ENCODE measurements at places on chromosomes 6 and 20.

GRCh38 chr20:1215386-1216170, 10.3 kb upstream of the RAD21L1 start:
- DNase-seq: no peak

DNA sequence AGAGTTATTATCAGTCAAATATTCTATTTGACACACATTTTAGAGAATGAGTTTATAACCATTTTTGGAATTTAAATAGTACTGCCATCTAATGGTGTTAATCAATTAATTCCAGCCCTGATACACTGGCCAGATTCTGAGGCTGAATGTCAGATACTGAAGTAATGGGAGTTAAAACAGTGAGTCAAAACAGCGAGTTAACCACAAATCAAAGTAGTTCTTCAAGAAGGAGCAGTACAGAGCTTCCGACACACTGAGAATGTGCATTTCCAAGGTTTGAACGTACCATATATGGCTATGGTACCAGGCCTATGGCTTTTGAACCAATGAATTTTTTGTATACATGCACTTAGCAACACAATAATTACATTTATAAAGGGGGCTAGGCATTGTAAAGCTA, 11.3 kb upstream of the CEP43 start:
- no peak for DNase-seq

DNA sequence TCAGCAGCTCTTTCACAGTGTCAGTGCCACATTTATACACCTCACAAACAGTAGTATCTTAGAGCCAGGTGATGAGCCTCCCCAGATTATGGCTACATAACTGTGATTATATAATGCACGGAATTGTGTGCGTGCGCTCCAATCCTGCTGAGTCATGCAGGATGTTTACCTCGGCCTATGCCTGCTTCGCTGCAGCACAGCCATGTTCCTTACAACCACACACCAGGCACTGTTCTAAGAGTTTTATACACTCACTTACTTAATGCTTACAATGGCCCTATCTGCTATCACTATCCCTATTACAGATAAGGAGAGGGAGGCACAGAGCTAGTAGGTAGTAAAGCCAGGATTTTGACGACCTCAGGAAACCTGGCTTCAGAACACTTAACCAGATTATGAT, 7.3 kb downstream of the ZKSCAN3 start:
- no peak for DNase-seq

- DNase-seq: no peak
These were observed 58.7 kb upstream of the SLC2A12 start for GRCh38 chr6:134111062-134111677.

- DNase-seq: no peak
These were observed 132.7 kb downstream of the TSHZ2 start for GRCh38 chr20:53104884-53105283.

- no peak for DNase-seq
These were observed 11.0 kb downstream of the HRH3 start for GRCh38 chr20:62208795-62209755.

GRCh38 chr6:40285996-40286395, 301.2 kb downstream of the LRFN2 start:
- DNase-seq: no peak

- no peak for DNase-seq
These were observed 46.8 kb upstream of the RREB1 start for GRCh38 chr6:7060769-7061516.

DNA sequence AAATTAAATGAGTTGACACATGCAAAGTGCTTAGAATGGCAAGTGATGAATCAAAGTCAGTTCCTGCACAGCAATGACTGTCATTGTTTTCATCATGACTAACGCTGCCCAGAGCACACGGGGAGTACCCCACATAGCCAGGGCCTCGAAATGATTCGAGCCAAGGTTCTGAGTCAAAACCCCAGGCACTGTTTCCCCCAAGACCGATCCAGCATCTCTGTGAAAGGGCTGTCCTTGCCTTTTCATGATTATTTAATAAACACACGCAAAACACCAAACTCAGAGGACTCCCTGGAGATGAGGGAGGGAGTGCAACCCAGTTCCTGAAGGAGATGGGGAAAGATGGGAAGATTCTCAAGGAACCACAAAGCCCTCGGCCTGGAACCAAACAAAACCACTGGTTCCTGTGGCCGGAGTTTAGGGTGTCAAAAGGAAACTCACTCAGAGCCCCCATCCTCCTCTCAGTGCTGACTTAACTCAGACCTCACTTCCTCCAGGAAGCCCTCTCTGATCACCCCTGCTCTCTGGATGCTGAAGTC, 3.8 kb downstream of the PREX1 start:
- peak; percentile 51 for DNase-seq

GRCh38 chr6:128097009-128097408, 196.2 kb upstream of the THEMIS start:
- no peak for DNase-seq

DNA sequence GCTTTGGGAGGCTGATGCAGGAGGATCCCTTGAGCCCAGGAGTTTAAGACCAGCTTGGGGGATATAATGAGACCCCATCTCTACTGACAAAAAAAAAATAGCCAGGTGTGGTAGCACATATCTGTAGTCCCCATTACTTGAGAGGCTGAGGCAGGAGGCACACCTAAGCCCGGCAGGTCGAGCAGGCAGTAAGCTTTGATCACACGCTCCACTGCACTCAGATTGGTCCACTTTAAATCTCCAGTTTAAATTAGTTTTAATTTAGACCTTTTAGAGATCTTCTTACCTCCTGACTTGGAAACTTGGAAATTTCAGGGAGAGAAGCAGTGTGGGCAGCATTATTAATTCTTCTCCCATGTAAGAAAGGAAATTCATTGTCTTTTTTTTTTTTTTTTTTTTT, 16.8 kb upstream of the PLCB4 start:
- DNase-seq: no peak

DNA sequence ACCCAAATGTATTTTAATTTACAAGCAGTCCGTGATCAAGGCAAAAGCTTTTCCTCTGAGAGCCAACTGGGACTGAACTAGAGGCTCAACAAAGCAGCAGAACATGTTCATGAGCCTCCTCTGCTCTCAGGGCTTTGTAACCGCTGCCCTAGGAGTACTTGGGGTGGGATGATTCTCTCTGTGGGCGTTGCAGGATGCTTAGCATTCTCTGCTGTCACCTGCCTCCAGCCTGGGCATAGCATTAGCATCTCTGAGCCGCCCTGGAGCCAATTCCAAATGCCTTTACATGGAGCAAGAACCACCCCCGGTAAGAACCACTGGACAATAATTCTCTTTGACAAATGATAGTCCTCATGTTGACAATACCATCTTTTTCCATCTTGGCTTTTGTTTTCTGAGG, 237.6 kb upstream of the CDH4 start:
- DNase-seq: no peak

DNA sequence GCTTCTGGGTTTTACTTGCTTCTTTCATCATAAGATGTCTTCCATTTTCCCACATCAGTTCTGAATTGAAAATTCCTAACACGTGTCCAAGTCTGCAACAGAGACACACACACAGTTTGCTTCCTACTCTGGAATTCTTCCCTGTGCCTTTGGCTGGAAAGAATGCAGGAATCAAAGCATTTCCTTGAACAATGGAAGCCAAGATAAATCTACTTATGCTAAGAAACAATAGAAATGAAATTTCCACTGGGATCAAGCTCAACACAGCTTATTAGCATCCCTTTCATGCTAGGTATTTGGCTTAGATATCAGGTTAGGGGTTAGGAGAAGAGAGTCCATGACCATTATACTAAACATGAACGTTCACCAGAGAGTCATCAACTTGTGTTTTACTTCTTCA, 101.1 kb upstream of the SCAF8 start:
- DNase-seq: no peak

- peak; percentile 41 for DNase-seq
These were observed at the start of gene SLA2 for GRCh38 chr20:36645998-36646397. TSS of gene SLA2 (minus strand) at chr20:36646196. CDS start at chr20:36641335, 4,861 bp downstream.

DNA sequence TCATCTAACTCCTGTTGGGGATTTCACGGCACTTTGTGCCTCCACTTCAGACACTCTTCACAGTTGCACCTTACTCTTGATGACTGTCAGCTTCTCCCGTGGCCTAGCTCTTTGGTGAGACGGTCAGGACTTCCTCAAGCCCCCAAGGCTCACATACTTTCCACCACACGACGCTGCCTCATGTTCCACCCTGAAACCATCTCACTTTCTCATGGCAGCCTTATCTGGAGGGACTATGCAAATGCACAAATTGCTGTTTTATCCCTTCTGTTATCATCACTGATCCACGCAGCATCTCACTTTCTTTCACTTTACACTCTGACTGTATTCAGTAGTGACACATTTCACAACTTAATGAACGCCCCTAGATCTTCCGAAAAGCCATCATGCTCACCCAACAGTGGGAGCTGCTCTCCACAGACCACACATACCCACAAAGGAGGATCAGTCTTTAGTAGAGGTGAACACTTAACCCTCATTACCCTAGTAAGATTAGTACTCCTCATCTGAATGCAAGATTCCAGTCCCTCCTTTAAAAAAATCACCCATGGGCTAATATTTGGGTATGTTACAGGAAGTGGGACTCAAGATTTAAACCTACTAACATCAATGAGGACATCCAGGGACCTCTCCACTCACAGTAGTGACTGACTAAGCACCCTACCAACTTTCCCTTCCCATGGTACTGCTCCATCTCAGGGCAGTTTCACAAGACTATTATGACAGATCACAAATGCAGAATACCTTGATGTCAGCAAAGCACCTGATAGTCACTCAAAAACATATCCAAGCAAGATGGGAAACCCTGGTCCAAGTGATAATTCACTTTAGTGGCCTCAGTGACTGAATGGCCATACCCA, 35.4 kb downstream of the FYN start:
- peak; percentile 50 for DNase-seq

DNA sequence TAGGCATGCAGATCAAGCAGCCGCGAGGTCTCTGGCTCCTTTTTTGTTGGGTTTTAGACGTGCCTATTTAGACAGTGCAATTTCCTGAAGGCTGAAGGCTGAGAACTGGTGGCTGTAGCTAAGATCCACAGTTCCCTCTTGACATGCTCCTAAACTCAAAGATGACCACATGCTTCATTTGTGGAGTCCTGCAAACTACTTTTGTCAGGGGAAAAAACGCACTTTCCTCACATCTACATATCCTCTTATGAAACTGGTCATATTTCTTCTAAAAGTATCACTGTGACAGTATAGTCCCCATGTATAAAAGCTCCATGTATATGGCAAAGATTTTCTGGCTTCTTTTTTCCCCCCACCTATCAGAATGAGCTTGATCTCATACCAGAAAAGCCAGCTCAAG, 30.7 kb downstream of the LYRM4 start:
- no peak for DNase-seq
